Activated CD4-positive, alpha-beta T cell treated with anti-CD3 and anti-CD28 coated beads, Interleukin-2, amount 50 U/mL, for 16 hours (primary cell): ENCODE measurements at places on chromosomes 7 and 10.

GRCh38 chr10:22320591-22321155, at the start of gene BMI1:
Gene BMI1, plus strand, starts transcription at chr10:22321099. Its CDS starts 5,351 bp downstream, at chr10:22326450.
- peak; percentile 72 for DNase-seq

DNA sequence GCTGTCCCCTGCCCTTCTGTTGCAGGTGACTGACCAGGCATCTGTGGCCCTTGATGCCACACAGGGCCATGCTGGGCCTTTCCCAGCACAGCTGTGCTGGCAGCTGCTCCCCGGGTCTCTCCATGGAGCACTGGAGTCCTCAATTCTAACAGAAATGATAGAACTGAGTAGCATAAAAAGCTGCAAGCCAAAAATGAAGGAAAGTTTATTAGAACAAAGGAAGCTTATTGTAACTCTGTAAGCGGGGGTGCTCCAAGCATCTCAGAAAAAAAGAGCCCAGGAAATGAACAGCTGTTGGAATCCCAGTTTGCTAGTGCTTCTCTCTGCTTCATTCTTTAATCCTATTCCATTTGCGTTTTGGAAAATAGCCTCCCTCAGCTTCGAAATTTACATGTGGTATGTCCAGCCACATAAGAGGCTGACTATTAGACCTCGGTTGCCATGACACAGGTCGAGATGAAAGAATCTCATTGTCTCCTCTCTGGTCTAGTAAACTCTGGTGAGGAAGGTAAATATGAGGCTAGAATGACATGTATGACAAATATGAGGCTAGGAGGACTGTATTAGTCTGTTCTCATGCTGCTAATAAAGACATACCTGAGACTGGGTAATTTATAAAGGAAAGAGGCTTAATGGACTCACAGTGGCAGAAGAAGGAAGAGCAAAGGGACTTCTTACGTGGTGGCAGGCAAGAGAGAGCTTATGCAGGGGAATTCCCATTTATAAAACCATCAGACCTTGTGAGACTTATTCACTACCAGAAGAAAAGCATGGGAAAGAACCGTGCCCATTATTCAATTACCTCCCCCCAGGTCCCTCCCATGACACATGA, 23.7 kb downstream of the EPDR1 start:
- DNase-seq = no peak

DNA sequence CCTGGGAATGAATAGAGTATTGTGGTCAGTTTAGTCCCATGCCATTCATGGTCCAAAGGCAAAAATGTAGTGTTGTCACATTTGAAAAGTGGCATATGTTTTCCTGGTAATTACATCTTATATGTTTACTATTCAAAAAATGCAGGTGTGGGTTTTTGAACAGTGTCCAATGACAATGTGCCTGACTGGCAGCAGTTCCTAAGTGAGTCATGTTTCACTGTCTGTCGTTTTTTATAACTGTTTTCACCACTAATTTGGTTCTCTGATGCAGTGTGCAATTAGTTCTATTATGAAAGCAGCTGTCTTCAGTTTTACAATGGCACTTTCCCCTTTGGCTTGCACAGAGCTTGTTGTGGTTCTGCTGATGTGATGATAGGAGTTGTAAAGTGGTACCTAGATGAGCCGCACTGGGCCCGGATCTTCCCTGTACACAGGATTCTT, 162.3 kb downstream of the SEM1 start:
- DNase-seq = no peak

GRCh38 chr7:51111241-51111940, 205.2 kb downstream of the COBL start:
- DNase-seq = no peak

DNA sequence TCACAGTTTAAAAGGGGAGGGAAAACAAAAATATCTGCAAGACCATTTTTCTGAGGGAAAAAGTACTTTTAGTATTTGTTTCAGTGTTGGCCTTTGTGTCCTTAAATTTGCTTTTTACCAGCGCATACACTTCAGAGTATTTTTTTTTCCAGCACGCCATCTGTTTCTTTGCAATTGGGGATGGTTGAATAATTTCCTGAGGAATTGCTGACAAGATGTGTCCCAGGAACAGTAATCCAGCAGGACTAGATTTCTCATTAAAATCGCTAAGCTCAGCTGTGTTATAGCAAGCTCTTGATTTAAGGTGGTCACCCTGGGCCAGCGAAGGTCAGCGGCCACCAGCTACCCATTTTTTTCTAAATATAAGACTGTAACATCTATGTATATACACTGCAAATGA, 156.9 kb upstream of the RHOBTB1 start:
- DNase-seq = no peak

GRCh38 chr7:6026820-6027311, 4.3 kb upstream of the ANKRD61 start:
- DNase-seq = no peak

GRCh38 chr7:4190010-4190981, 491.8 kb upstream of the FOXK1 start:
- DNase-seq = no peak

- DNase-seq = no peak
Measured at GRCh38 chr7:44994877-44995554, 5.0 kb upstream of the CCM2 start.

- peak; percentile 14 for DNase-seq
Measured at GRCh38 chr7:5755704-5756504, 25.6 kb downstream of the RNF216 start.

- peak; percentile 48 for DNase-seq
Measured at GRCh38 chr7:98930464-98930863, 52.1 kb downstream of the TRRAP start.

DNA sequence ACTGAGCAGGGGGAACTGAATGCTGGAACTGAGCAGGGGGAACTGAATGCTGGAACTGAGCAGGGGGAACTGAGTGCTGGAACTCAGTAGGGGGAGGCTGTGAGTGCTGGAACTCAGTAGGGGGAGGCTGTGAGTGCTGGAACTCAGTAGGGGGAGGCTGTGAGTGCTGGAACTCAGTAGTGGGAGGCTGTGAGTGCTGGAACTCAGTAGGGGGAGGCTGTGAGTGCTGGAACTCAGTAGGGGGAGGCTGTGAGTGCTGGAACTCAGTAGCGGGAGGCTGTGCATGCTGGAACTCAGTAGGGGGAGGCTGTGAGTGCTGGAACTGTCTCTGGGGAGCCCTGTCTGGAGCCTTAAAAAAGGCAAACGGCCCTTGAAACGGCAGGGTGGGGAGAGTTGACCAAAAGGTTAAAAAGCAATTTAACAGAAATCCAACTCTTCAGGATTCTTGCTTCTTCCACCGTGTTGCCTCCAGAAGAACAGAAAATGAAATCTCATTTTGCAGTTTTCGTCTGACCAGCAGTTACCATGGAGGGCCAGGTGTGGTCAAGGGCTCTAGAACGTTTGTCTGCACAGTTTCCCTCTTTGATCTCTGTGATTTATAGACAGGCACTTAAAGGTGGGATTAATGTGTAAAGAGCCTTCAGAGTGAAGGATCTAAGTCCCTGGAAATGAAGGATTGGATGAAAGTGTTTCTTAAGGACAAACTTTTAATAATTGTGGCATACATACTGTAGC, 19.1 kb downstream of the DOCK1 start:
- no peak for DNase-seq

DNA sequence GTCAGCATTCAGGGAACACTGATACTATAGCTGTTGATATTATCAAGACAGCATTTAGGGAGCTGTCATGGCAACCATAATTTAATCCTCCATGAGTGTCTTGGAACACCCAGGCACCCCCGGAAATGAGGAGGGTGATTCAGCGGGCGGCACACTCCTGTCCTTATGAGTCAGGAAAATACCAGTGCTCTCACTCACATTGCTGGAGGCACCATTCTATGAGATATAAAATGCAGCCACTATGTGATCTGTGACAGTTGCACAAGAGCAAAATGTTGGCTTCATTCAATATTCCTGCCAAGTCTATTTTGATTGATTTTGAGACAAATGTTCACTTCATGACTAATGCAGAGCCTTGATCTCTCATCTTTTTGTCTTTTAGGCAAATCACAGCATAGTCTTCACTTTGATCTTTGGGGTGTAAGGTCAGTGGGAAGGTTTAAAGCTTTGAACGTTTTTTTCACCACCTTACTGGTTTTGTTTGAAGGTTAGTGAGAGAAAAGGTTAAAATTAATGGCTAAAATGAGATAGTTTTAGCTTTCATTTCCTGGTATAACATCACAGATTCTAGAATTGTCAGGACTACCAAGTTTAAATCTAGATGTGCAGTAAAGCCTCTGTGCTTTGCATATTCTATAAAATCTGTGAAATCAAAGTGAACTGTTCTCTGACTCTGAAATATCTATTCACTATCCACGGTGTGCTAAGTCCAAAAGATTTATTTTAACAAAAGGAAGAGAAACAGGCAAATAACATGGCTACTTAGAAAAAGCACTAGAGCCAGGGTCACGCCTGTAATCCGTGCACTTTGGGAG, 12.4 kb upstream of the ARHGAP12 start:
- no peak for DNase-seq

DNA sequence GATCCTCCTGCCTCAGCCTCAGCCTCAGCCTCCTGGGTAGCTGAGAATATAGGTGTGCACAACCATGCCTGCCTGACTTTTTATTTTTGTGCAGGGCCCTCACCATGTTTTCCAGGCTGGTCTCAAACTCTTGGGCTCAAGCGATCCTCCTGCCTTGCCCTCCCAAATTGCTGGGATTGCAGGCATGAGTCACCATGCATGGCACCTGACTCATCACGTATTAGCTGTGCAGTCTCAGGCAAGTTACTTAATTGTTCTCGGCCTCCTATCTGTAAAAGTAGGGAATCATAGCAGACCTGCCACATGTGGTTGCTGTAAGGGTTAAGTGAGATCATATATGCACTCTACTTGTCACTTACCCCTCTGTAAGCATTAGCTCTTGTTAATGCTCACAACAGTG, 117.2 kb downstream of the ANLN start:
- no peak for DNase-seq

- DNase-seq = peak; percentile 37
Measured at GRCh38 chr7:50595491-50596102, 30.4 kb upstream of the DDC start.

GRCh38 chr7:28112883-28113540, 67.6 kb downstream of the JAZF1 start:
- no peak for DNase-seq

GRCh38 chr7:45940939-45941338, 19.9 kb upstream of the IGFBP3 start:
- no peak for DNase-seq

DNA sequence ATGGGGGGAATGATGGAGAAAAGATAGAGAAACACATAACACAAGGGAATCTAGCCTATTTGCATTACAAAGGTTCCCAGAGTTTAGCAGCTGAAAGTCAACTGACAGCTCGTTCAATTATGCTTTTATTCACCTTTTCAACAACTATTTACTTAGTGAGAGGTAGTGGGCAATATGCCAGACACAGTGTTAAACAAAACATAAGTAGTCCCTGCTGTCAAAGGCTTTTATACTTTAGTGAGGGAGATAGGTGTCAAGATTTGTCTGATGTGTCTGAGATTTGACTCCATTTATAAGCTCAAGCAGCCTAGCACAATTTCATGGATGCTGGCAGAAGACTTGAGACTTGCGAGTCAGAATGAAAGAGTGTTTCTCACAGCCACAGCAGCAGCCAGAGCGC, 549.0 kb upstream of the VSTM2A start:
- no peak for DNase-seq

- no peak for DNase-seq
Measured at GRCh38 chr10:48469516-48470020, 135.3 kb downstream of the ARHGAP22 start.

DNA sequence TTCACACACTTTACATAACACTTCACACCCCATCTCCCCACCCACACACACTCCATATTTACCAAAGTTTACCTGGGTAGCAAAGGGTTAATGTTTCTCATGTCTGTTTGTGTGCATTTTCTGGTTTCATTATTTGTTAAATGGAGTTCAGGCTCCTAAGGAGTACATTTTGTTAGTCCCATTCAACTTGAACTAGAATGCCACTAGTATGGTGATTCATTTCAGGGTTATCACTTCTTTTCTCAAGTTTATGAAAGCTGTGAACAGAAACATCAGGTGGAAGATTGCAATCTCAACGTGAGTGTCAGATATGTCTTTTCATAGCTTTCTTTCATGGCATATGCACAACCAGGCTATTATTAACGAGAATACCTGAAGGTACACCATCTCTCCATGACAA, 1027.5 kb downstream of the GATA3 start:
- peak; percentile 53 for DNase-seq

DNA sequence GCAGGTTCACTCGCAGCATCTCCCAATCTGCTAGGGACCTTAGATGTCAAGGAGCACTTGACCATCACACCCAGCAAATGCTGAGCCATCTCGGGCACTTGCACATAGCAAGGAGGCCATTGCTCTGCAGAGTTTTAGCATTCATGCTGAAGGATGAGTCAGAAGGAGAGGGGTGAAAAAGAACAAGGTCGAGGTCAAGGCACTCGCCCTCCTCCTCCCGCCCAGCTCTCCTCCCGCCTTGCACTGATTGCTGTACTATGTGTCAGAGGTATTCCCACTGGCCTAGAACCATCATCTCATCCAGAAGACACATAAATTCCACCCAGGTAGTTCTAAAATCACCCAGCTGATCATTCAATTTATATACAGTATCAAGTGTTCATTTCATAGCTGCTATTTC, 255.1 kb upstream of the SP4 start:
- DNase-seq = no peak

DNA sequence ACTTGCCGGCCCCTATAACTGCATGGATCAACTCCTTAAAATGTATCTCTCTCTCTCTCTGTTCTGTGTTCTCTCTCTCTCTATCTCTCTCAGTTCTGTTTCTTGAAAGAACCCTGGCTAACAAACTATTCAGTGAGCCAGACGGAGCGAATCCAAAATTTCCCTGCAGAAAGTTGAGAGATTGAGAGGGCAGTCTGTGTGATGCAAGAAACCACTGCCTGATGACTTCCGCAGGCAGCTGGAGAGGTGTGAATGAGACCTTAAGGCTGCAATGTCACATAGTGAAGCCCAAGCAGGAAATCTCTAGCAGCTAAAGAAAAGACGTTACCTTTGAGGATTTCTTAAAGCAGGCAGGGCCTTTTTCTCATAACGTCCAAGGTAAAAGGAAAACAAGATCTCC, 17.3 kb downstream of the FAM107B start:
- peak; percentile 11 for DNase-seq
